AG04450 (cell line): ENCODE measurements at places on chromosomes 3 and 15. TPM values are rescaled to one million over a fixed set of nuclear protein-coding genes. Genes with fewer than 3 reads are reported as not detected.

- no peak for DNase-seq
Measured at GRCh38 chr3:42438193-42438592, 27.8 kb upstream of the LYZL4 start.

DNA sequence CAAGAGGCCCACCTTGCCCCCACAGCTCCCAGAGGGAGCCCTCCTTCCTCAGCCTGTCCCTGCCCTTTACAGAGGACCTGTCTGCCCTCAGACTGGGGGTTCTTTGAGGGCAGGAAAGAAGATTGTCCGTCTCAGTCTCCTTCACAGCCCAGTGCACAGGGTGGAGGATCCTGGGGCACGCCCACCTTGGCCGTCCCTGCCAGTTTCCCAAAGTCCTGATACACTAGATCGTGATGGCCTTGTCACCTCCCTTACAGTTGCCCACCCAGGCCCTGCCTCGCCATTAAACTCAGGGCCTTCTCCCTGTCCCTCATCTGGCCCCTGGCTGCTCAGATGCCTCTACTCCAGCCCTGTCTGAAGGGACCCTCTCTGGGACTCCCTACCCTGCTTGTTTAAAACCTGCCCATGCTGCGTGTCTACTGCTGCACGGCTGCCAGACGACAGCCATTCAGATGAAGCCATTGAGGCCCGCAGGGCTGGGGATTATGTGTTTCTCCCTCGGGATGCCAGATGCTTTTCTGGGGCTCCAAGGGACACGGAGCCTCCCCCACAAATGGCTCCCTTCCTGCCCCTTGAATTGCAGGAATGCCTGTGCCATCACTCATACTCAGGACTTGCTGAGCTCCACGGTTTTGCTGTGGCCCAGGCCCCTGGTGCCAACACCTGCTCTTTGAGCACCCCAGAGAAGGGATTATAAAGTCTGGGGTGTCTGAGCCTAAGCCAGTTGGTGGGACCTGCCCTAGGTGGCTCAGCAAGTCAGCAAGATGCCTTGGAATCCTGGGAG is 27.8 kb downstream of the ACSBG1 start:
- no peak for DNase-seq

DNA sequence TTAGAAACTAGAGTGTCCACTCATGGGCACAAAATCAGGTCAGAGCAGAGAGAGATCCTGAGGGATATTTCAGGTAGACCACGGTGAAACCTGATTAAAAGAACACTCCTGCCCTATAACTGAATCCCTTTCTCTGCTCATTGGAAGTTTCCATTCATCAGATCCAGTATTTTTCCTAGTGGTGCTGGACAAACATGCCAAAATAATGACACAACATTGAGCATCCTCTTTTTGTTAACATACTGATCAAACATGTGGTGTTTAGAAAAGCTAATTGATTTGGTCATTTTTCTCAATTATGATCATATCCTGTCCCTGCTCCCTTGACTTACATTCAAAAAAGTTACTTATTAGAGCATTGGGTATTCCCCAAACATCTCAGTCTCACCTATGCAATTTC is 27.2 kb downstream of the PTX3 start:
- DNase-seq: no peak

DNA sequence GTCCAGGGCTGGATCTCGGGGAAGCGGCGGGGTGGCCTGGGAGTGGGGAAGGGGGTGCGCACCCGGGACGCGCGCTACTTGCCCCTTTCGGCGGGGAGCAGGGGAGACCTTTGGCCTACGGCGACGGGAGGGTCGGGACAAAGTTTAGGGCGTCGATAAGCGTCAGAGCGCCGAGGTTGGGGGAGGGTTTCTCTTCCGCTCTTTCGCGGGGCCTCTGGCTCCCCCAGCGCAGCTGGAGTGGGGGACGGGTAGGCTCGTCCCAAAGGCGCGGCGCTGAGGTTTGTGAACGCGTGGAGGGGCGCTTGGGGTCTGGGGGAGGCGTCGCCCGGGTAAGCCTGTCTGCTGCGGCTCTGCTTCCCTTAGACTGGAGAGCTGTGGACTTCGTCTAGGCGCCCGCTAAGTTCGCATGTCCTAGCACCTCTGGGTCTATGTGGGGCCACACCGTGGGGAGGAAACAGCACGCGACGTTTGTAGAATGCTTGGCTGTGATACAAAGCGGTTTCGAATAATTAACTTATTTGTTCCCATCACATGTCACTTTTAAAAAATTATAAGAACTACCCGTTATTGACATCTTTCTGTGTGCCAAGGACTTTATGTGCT is 527 bp downstream of the B2M start:
- no peak for DNase-seq

DNA sequence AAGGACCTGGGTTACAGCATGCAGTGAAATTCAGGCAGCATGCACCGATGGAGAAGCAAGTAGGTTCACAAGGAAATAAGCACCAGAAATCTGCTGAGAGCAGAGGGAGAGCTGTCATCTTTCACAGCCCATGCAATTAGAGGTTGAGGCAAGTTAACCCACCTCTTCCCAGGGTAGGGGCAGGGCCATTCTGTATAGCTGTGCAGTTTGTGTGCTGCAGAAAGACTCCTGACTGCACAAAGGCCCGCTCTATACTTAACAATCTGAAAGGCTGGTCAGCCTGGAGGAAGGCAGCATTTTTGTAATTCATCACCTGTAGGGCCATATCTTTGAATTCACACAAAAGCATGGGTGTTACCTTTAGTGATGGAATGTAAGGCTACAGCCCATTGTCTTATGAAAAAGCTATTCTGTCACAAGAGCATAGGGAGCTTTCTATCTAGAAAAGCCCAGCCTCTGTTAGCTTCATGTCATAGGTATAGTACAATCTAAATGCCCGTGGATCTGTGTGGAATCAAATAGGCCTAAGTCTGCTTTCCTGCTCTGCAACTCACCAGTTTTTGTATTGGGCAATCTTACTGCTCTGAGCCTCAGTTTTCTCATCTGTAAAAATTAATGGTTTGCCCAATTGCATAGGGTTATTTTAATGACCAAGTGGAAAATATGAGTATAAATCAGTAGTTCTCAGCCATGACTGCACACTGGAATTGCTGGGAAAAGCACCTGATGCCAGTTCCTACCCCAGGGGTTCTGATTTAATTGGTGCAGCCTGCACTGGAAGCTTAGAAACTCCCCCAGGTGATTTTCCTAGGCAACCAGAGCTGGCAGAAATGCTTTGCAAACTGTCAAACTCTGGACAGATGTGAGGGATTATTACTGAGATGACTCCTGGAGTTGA is 65.2 kb downstream of the ATP13A5 start:
- no peak for DNase-seq

DNA sequence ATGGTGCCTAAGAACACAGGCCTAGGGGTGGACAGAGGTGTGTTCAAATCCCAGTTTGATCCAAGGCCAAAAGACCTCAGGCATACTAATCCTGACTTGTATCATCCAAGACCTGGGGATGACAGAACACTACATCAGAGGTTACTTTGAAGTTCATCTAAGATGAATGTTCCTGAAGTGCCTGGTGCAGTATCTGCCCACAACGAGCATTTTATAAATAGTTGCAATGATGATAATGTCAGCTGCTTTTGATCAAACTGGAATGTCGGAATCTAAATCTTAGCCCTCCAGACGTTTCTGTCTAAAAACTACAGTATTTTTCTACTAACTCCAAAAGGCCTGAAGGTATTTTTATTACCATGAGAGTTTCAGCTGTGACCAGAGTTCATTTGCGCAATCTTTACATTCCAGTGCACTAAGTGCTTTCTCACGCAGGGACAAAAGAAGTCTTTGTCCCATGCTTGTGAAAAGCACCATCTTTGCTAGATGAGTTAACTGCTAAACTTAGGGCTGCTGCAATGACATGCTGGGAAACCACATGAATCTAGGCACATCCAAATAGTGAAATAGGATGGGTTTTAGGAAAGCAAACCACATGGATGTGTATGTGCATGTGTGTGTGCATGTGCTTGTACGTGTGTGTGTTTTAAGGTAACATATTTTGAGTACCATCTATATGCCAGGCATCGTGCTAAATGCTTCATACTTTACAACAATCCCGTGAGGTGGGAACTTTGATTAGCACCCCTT is 18.1 kb downstream of the ANXA2 start:
- peak; percentile 92 for DNase-seq

GRCh38 chr15:28918141-28918983 is 32.6 kb downstream of the APBA2 start:
- no peak for DNase-seq

- DNase-seq: no peak
Measured at GRCh38 chr3:138468886-138469285, 34.5 kb downstream of the ESYT3 start.

DNA sequence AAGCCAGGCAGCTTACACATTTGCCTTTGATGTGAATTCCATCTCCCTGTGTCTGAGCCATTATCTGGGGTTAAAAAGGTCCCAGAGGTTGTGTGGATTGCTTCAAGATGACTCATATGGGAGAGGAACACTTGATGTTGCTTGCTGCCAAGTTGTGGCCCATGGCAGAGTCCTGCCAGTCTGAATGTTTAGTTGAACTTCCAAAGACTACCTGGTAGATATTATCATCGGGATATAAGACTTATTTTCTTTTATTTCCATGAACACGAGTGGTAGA is 85.6 kb downstream of the TJP1 start:
- no peak for DNase-seq

- DNase-seq: no peak
Measured at GRCh38 chr3:123586968-123587367, 2.1 kb upstream of the HACD2 start.

GRCh38 chr3:188951734-188952133 is 220.0 kb upstream of the TPRG1 start:
- no peak for DNase-seq

- no peak for DNase-seq
Measured at GRCh38 chr3:156648086-156648485, 26.3 kb upstream of the TIPARP start.

GRCh38 chr15:46301291-46301690 is 666.5 kb downstream of the SQOR start:
- no peak for DNase-seq

DNA sequence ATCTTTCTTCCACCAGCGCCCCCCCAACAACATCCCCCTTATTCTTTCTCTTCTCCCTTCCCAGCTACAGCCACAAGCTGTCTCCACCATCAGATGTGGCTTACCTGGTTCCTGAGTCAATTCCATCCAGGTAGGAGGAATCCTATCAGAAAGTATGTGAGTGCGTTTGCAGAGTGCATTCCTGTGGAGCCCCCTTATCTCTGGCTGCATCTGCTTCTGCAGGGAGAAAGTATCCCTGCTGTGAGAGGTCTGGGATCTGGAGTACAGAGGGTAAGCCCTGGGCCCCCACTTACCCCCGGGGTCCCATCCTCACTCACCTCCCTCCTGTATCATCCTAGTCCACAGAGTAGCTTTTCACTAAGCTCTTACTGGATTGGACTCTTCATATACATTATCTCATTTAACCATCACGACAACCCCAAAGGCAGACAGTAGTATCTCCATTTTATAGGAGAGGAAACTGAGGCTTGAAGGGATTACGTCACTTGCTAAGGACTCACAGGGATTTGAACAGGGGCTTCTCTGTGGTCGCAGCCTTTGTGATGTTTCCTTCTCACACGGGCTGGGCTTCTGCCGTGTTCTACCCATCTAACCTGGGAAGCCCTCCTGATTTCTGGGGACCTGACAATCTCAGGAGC is 22.2 kb upstream of the MAGEF1 start:
- DNase-seq: no peak

GRCh38 chr3:143563786-143564185 is 284.5 kb downstream of the SLC9A9 start:
- no peak for DNase-seq

- no peak for DNase-seq
Measured at GRCh38 chr15:26261966-26262365, 398.8 kb upstream of the ATP10A start.

- no peak for DNase-seq
Measured at GRCh38 chr3:79517766-79518413, 249.9 kb downstream of the ROBO1 start.

- DNase-seq: no peak
Measured at GRCh38 chr3:17772556-17772955, 30.1 kb upstream of the TBC1D5 start.

Gene FGD5
- not detected in 2 replicates for polyA plus RNA-seq

Gene MED12L
- 0.17 and 0.26 TPM in 2 replicates for polyA plus RNA-seq

Gene BRK1
- polyA plus RNA-seq: 198 and 202 TPM in 2 replicates
